Aortic smooth muscle cell (primary cell): ENCODE measurements at places on chromosomes 2 and 18. TPM values are rescaled to one million over a fixed set of nuclear protein-coding genes. Genes with fewer than 3 reads are reported as not detected.

TDRD15 gene
- not detected in 2 replicates for total RNA-seq

IL36A gene
- not detected in 2 replicates for total RNA-seq

UBXN4 gene
- 59.6 and 69.9 TPM in 2 replicates for total RNA-seq

CCDC85A gene
- 0.13 and 0.19 TPM in 2 replicates for total RNA-seq

VWC2L gene
- total RNA-seq: under 0.01 TPM in 1 of 2 replicates, not detected in the other

ARHGAP15 gene
- total RNA-seq: 0.31 TPM in 1 of 2 replicates, not detected in the other

SERPINB13 gene
- total RNA-seq: not detected in 2 replicates

IL36G gene
- not detected in 2 replicates for total RNA-seq

MC5R gene
- not detected in 2 replicates for total RNA-seq

CHRND gene
- not detected in 2 replicates for total RNA-seq

UGT1A3 gene
- not detected in 2 replicates for total RNA-seq

PSD4 gene
- 0.19 and 0.26 TPM in 2 replicates for total RNA-seq

VRK2 gene
- 32.4 and 34.7 TPM in 2 replicates for total RNA-seq
